T-helper 2 cell treated with Interferon-gamma antibody and Interleukin-4, amounts not matched to agents 100 ng/mL and 5 ng/mL, for 36 hours (primary cell): ENCODE measurements at places on chromosomes 7 and 10. TPM values are rescaled to one million over a fixed set of nuclear protein-coding genes. Genes with fewer than 3 reads are reported as not detected.

NODAL gene
- total RNA-seq = 0.09 and 0.11 TPM in 2 replicates

GRID2IP gene
- total RNA-seq = 0.07 TPM in 1 of 2 replicates, not detected in the other

CTTNBP2 gene
- total RNA-seq = not detected in 2 replicates

OR6B1 gene
- not detected in 2 replicates for total RNA-seq

NKX1-2 gene
- total RNA-seq = not detected in 2 replicates

GARIN1A gene
- total RNA-seq = 0.68 and 0.95 TPM in 2 replicates

CCL26 gene
- not detected in 2 replicates for total RNA-seq

GRID1 gene
- not detected in 2 replicates for total RNA-seq

SLC16A12 gene
- 0.02 TPM in 1 of 2 replicates, not detected in the other for total RNA-seq

TRIM73 gene
- 10.5 and 11.1 TPM in 2 replicates for total RNA-seq

HABP2 gene
- not detected in 2 replicates for total RNA-seq

CCDC172 gene
- not detected in 2 replicates for total RNA-seq

ERVW-1 gene
- total RNA-seq = not detected in 2 replicates

FBXW4 gene
- 37.3 and 40.7 TPM in 2 replicates for total RNA-seq

SLC13A1 gene
- 0.05 TPM in 1 of 2 replicates, not detected in the other for total RNA-seq

LRIT1 gene
- total RNA-seq = not detected in 2 replicates

TMEM139 gene
- 0.89 and 1.2 TPM in 2 replicates for total RNA-seq

C10orf53 gene
- total RNA-seq = not detected in 2 replicates

ABCA13 gene
- total RNA-seq = 0.02 TPM in 1 of 2 replicates, not detected in the other

PHKG1 gene
- 3.6 and 3.7 TPM in 2 replicates for total RNA-seq

PGAM2 gene
- total RNA-seq = 0.89 TPM in 2 replicates

GATA3 gene
- total RNA-seq = 161 and 163 TPM in 2 replicates

PDZD7 gene
- total RNA-seq = 0.64 and 0.77 TPM in 2 replicates

UCMA gene
- not detected in 2 replicates for total RNA-seq

FBXL13 gene
- total RNA-seq = not detected in 2 replicates

PON3 gene
- 0.25 TPM in 1 of 2 replicates, not detected in the other for total RNA-seq

TRPV5 gene
- not detected in 2 replicates for total RNA-seq

GDF2 gene
- total RNA-seq = not detected in 2 replicates

FRMD4A gene
- total RNA-seq = 0.05 and 0.27 TPM in 2 replicates

TMED4 gene
- total RNA-seq = 64.2 and 64.5 TPM in 2 replicates

NT5C3A gene
- total RNA-seq = 35.5 and 37.3 TPM in 2 replicates

PTPN20 gene
- total RNA-seq = 1.9 and 2.8 TPM in 2 replicates

NME8 gene
- not detected in 2 replicates for total RNA-seq

C1QL3 gene
- not detected in 2 replicates for total RNA-seq

AMZ1 gene
- 0.11 TPM in 2 replicates for total RNA-seq

BAIAP2L1 gene
- 0.91 and 1.1 TPM in 2 replicates for total RNA-seq

CCDC3 gene
- total RNA-seq = 0.07 and 0.09 TPM in 2 replicates

AEBP1 gene
- 19.0 and 21.4 TPM in 2 replicates for total RNA-seq

CLCN1 gene
- 0.09 TPM in 1 of 2 replicates, not detected in the other for total RNA-seq

CLDN3 gene
- total RNA-seq = not detected in 2 replicates

GIMAP1 gene
- total RNA-seq = 16.5 and 18.8 TPM in 2 replicates

NEUROG3 gene
- total RNA-seq = not detected in 2 replicates
